D341Med (cell line): ENCODE measurements at places on chromosomes 7 and 10.

GRCh38 chr10:45544191-45544590 is 128.4 kb downstream of the ZFAND4 start:
- DNase-seq = no peak

DNA sequence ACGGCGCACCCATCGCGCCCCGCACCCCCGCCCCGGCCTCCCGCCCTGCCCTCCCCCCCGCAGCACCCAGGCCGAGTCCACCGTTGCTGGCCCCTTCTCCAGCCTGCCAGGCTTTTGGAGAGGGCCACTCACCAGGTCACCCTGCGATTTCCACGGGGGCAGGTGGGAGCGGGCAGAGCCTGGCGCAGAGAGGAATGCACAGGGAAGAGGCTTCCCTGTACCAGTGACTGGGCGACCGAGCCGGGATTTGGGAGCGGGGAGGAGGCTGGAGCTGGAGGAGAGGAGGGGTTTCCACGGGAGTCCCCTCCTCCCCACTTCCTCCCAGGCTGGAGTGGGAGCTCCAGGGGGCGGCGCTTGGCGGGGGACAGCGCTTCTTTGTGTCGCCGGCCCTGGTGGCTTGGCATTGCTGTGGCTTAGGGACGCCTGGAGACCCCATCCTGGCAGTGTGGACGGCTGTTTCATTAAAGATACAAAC is 19.3 kb downstream of the TCAF1 start:
- peak; percentile 77 for DNase-seq

DNA sequence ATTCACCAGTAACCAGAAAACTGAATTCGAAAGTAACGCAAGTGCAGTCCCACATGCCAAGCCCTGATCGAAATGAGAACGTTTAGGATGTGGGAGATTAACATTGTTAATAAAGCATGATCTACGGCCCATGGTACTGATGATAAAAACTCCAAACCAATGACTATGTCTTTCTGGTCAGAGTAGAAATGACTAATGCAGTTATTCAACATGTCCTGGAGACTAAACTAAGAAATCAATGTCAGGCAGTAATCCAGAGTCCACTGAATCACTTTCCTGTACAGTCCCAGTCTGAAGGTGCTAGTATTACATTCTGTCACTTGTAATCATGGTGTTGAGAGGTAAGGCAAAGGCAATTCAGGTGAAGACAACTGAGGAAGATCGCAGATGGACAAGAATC is 14.4 kb downstream of the NPSR1 start:
- DNase-seq = no peak

DNA sequence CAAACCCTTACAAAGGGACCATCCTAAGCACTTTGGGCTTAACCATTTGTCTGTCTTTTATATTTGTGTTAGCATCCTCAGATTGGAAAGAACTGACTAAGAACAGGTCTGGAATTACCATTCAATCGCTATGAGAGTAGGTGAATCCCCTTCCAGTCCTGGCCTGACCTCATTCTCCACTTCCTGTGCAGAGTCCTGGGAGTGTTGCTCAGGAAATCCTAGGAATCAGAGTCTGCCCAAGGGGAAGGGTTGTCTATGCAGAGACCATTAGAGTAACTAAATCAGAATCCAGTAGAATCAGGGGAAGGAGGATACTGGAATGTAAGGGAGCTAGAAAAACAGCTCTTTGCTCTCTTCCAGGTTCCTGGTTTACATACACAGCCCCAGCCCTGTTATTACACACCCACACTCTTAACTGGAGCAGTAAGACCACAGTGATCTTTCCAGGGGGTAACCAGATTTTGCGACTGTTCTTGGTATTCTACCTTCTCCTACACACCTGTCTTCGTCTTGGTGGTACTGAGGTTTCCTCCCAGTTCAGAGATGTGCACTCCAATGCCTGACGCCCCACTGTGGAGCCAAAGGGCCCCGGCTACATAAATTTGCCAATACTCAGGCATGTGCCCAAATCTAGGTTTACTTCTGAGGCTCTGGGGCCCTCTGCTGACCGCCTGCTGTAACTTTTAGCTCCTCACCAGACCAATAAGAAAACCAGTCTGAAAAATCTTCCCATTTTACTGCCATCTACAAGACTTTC is 103.7 kb downstream of the RNF216 start:
- peak; percentile 70 for DNase-seq

GRCh38 chr7:102284891-102285539 is 1.7 kb upstream of the SH2B2 start:
- DNase-seq = no peak

DNA sequence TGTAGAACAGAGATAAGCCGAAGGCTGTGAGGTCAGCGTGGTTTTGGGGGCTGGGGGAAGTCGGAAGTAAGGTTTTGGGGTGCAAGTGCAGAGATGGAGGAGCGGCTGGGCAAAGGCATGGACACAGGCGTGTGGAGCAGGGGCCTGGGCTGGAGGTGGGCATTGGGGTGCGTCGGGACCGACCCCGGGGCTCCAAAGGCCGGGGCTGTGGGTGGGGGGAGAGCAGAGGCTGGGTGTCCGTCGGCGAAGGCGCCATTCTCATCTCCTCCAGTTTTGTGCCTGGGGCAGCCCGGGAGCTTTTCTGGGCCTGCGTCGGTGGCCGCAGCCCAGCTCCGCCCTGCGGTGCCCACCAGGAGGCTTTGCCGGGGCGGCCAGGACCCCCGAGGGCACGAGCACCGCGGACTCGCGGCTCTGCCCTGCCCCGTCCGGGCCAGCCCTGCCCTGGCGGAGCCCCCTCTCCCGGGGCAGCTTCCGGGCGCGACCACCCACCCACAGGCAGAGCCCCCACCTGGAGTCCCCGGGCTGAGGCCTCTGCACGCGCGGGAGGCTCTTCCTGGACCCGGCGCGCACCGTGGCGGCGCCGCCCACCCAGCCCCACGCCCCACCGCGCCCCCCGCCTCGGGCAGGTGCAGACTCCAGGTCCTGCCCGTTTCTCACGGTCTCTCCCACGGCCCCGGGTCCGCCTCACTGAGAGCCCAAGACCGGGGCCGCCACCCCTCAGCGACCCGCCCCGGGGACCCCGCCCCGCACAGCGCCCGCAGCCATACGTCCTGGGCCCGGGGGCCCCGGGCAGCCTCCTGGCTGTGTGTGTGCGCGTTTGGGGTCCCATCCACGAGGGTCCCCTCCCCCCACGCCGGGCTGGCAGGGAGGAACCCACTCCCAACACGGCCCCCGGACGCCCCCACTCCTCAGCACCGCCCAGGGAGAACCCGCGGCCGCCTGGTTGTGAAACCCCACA is 7.7 kb upstream of the SCART1 start:
- peak; percentile 23 for DNase-seq

DNA sequence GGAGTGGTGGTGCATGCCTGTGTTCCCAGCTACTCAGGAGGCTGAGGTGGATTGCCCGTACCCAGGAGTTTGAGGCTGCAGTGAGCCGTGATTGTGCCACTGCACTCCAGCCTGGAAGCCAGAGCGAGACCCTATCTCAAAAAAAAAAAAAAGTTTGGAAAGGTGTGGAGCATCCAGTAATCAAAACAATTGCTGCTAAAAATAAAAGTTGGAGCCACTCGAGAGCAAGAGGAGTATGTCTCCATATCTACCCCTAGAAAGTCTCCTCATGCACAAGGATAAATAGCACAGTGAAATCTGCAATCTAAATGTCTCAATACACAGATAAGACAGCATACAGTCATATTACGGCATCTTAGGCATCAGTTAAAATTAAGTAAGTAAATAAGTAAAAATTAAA is 81.5 kb upstream of the NEBL start:
- no peak for DNase-seq

GRCh38 chr10:12801214-12802087 is 200.1 kb downstream of the CCDC3 start:
- no peak for DNase-seq

GRCh38 chr7:127862525-127862924 is 168.7 kb downstream of the LRRC4 start:
- no peak for DNase-seq

- no peak for DNase-seq
Measured at GRCh38 chr10:36720895-36721294, 404.5 kb upstream of the ANKRD30A start.

GRCh38 chr7:130153211-130153908 is 51.8 kb downstream of the TMEM209 start:
- no peak for DNase-seq

- DNase-seq = no peak
Measured at GRCh38 chr7:39634478-39634805, 11.1 kb downstream of the RALA start.

DNA sequence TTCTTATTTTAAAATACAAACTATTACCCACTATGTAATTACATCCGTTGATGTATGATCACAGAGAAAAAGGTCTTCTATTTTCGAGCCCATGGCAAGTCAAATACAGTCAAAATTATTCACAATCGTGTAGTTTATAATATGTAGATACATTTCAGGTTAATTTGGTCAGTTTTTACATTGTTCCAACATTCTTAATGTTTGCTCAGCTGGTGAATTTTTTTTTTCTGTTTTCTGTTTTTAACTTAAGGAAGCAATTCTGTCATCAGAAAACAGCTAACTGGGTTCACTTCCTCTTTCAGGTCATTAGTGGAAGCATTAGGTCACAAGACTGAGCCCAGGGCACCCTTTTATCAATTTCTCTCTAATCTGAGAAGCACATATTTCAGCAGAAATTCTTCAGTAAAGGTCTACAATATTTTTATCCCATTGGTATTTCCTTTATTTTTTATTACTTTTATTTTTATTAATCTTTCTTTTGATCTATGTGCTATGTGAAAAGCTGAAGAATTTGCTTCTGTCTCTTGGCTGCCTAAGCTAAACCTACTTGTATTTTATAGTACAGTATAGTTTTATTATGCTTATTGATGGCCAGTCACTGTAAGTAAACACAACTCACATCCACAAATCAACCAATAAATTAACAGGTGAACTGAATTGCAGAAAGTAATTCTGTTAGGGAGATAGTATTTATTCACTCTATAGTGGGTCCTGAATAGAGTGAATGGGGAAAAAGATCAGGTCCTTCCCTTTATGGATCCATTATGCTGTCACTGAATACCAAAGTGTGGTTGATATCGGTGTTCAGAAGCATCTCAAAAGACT is 84.6 kb downstream of the ICA1 start:
- DNase-seq = no peak

DNA sequence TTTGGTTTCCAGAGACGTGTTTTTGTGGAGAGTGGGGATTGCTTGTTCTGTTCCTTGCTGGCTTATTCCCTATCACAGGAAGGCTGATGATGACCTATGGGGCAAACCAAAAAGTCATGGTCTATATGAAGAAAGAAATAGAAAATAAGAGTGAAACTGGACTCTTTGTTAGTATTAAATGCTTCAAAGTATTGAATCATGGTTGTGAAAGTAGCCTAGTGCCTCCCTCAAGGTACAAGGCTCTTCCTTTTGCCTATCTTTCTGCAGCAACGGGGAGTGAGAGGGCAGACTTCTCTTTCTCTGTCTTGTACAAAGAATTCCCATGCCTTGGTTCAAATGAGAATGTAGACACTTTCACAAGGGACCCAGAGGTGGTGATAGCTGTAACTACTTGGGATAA is 9.0 kb downstream of the MEST start:
- DNase-seq = no peak

DNA sequence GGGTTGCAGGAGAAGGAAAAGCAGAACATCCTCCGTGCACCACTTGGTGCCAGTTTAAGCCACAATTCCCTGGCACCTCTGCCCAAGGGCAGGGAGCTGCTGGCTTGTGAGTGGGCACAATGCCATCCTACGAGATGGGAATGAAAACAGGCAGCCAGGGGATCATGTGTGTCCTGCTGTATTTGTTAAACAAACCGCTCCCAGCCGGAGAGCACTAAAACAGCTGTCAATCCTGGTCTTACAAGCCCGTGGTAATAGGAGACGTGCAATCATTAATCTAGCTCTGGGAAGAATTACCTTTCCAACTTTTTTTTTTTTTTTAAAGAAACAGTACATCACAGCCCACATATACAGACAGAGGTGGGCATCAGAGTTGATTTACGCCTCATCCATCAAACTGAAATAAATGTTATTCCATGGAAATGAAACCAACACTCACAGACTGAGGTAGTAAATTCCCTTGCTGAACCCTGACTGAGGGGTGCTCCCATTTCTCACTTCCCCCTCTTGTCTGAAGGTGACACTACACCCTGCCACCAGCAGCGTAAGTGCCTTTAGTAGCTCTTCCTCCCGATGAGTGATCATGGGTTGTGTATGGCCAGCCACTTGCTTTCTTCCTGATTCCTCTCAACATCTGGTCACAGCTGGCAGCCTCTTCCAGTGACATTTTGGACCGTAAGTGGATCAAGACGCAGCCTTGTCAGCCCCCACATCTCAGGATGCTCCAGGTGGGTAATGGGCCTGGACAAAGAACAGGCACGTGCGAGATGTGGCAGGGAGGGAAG is 143.8 kb downstream of the TEX36 start:
- DNase-seq = no peak

- peak; percentile 58 for DNase-seq
Measured at GRCh38 chr10:116699471-116700150, 42.8 kb downstream of the HSPA12A start.

DNA sequence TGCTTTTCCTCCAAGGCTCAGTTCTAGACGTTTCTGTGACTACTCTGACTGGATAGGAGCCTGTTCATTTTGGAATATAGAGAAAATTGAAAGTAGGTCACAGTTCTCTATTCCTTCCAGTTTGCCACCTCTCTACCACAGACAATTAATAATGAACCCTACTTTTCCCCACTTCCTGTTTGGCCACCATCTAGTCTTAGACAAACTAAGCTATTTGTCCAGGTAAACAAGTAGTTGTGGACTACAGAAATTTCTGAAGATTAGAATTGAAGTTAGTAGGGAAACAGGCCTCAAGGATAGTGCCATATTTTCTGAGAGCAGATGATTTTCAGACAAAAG is 87.0 kb downstream of the AUTS2 start:
- DNase-seq = no peak
